ENCODE measurements at places on chromosomes 11 and 22. TPM values are rescaled to one million over a fixed set of nuclear protein-coding genes. Genes with fewer than 3 reads are reported as not detected.

The GGTLC2 gene
- not detected for total RNA-seq

The KCNJ11 gene
- total RNA-seq: 0.11 TPM

The TEX54 gene
- not detected for total RNA-seq

DNA sequence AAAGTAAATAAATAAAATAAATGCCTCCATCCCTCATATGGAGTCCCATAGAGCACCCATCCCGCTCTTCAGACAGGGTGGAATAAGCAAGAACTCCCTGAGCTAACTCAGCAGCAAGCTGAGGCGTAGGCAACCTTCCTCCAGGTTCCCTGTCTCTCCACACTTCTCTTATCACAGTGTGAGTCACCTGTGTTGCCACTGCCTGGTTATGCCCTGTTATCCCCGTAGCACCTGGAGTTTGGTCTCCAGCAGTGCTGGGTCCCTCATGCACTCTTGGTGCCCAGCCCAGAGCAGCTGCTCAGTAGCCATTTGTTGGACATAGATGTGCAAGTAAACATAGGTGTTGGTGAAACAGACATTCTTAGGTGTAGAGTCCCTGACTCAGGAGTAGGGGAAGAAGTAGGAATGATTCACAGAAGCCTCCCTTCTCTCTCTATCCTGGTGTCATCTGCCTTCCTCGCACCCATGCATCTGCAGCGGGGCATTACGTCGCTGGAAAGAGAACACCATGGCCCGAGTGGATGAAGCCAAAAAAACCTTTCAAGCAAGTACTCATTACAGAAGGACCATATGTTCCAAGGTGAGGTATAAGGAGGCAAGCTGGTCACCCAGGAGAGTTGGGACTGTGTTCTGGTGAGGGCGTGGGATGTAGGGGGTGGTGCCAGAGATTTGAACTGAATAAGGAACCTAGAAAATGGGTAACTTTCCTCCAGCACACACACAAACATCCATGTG lies 56.0 kb downstream of the PISD start:
- no peak for DNase-seq

- no peak for DNase-seq
These were observed 7.1 kb downstream of the CD44 start for GRCh38 chr11:35146074-35146521.

DNA sequence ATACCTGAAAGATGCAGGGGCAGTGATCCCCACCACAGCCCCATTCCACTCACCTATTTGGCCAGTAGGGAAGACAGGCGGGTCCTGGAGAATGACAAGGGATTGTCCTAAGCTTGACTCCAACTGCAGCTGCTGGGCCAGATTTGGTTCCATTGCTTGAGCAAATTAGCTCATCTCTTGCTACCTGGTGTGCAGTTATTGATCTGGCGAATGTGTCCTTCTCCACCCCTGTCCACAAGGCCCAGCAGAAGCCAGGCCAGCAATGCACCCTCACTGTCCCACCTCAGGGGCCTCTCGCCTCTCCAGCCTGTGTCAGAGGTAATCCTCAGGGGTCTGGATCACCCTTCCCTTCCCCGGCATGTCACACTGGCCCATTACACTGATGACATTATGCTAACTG lies 23.3 kb downstream of the TSPAN32 start:
- DNase-seq: no peak

- DNase-seq: peak; percentile 48
These were observed 20.6 kb downstream of the MORC2 start for GRCh38 chr22:30947816-30948454.

GRCh38 chr22:41470886-41471285 lies 2.0 kb downstream of the ACO2 start:
- DNase-seq: no peak

Measured in LHCN-M2 (cell line).